Activated B cell treated with CpG ODN at 0.5 μM for 24 hours (primary cell): ENCODE measurements at places on chromosomes 2 and 18. TPM values are rescaled to one million over a fixed set of nuclear protein-coding genes. Genes with fewer than 3 reads are reported as not detected.

MYL12B gene
- 185 and 198 TPM in 2 replicates for total RNA-seq

IL1RN gene
- total RNA-seq: 0.32 TPM in 1 of 2 replicates, not detected in the other

UBR3 gene
- 29.4 and 35.6 TPM in 2 replicates for total RNA-seq

INPP5D gene
- total RNA-seq: 247 and 275 TPM in 2 replicates

SUMO1 gene
- total RNA-seq: 78.8 and 83.9 TPM in 2 replicates

NYAP2 gene
- total RNA-seq: 0.07 TPM in 1 of 2 replicates, not detected in the other
